Activated T-cell treated with anti-CD3 and anti-CD28 coated beads, Interleukin-2, amount 50 U/mL, for 72 hours (primary cell): ENCODE measurements at places on chromosomes 3 and 15. TPM values are rescaled to one million over a fixed set of nuclear protein-coding genes. Genes with fewer than 3 reads are reported as not detected.

TMED3 gene
- 44.8 TPM for total RNA-seq

DAG1 gene
- total RNA-seq: 9.1 TPM

C15orf61 gene
- total RNA-seq: 5.3 TPM

SHF gene
- total RNA-seq: 16.8 TPM

PAQR5 gene
- 0.07 TPM for total RNA-seq

AAGAB gene
- 51.7 TPM for total RNA-seq

IL5RA gene
- 1.5 TPM for total RNA-seq

STX19 gene
- not detected for total RNA-seq

RTP3 gene
- total RNA-seq: not detected

SLC28A1 gene
- total RNA-seq: not detected
